ENCODE measurements at places on chromosomes 1 and 21. TPM values are rescaled to one million over a fixed set of nuclear protein-coding genes. Genes with fewer than 3 reads are reported as not detected.

The MXRA8 gene
- 346 TPM for polyA plus RNA-seq

GRCh38 chr1:220926146-220926545, 46.9 kb downstream of the HLX start:
- no peak for DNase-seq

GRCh38 chr1:205319081-205320018, 2.2 kb downstream of the NUAK2 start:
- peak; percentile 91 for DNase-seq

GRCh38 chr1:37764414-37764825, 500 bp downstream of the EPHA10 start:
- no peak for DNase-seq

- DNase-seq = no peak
Observed at GRCh38 chr1:64097859-64098258, 105.6 kb upstream of the UBE2U start.

The LRRC41 gene
- 68.4 TPM for polyA plus RNA-seq
